ENCODE measurements at places on chromosomes 1 and 21. TPM values are rescaled to one million over a fixed set of nuclear protein-coding genes. Genes with fewer than 3 reads are reported as not detected.
A peak's percentile ranks its signal among the peaks of the same experiment; 100 is the strongest.

CCDC30 gene
- total RNA-seq: 3.3 TPM

SMPDL3B gene
- total RNA-seq: not detected

ETV3L gene
- total RNA-seq: not detected

DNA sequence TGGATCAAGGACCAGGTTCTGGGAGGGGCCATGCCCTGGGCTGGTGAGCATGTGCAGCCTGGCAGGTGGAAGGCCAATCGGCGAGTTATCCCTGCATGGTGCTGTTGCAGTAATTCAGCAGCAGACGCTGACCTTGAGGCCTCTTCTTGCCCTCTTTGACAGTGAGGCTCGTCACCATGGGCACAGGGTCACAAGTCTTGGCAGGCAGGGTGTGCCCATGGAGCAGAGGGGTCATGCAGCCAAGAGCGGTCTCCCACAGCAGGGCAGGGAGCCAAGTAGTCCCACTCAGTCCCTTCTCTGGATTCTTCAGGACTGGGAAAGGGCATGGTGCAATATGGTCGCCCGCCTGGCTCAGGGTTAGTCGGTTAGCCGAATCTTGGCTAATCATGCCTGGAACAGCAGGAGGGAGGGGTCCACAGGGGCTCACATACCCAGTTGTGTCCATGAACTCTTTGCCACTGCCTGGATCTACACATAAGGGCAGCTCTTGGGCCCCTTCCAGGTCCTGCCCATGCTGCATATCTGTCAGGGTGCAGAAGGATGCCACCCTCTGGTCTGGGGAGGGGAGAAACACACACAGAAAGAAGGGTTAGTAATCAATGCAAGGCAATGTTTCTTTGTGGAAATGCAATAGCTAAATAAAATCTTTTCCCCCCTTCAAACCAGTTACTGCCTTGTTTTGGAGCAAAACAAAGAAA lies 226.8 kb downstream of the SIPA1L2 start:
- no peak overlapping the region for H3K4me3 ChIP-seq

GRCh38 chr21:34195335-34195734 lies 122.0 kb downstream of the MRPS6 start:
- H3K4me1 ChIP-seq: peaks cover 9% of the 10 kb centered on the region
- no peak overlapping the region for H3K27ac ChIP-seq
- DNase-seq: no peak

GRCh38 chr1:217542837-217543236 lies 88.1 kb downstream of the GPATCH2 start:
- H3K4me3 ChIP-seq: no peak overlapping the region
- no peaks in the 10 kb centered on the region for H3K27me3 ChIP-seq
- no peaks in the 10 kb centered on the region for H3K36me3 ChIP-seq
- no peak for DNase-seq

- peak overlapping the region; percentile 9 for H3K4me3 ChIP-seq
- no peaks in the 10 kb centered on the region for H3K36me3 ChIP-seq
- H3K27ac ChIP-seq: no peak overlapping the region
These were observed 5.1 kb upstream of the LHX9 start for GRCh38 chr1:197911857-197912696.
